ENCODE measurements at places on chromosomes 4 and X.

GRCh38 chr4:118716304-118716703, 31.1 kb downstream of the METTL14 start:
- no peak for DNase-seq

DNA sequence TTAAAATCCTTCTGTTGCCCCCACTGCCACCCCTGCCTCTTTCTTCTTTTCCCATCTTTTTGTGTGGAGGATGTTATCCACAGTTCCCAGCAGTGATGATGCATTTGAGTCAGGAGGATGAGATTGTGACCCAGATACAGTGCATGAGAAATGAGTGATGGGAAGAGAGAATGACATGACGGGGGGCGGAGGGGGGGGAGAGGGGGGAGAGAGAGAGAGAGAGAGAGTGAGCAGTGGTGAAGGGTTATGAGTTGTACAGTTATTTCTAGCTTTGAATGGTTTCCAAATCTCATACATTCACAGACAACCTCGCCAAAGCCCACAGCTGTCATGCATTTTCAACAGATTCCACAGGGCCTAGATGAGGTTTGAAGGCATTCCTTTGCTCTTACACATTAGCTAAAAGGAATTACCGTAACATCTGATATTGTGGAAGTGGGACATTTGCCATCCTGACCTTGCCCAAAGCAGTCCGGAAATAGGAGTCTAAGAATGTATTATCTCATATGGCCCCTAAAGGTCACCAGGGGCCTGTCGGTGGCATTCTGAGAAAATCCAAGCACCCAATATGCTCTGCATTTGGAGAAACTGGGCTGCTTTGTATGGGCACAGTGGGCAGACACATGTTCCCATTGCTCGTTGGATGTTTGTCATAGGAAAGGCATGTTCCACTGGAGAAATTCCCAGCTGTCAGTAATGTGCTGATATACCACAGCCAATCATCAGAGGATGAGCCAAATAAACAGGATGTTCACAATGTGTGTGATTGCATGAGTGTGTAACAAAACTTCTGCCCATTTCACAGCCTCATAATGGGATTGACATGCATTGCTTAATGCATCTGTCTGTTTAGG, 435.8 kb downstream of the SPRY1 start:
- DNase-seq: no peak

DNA sequence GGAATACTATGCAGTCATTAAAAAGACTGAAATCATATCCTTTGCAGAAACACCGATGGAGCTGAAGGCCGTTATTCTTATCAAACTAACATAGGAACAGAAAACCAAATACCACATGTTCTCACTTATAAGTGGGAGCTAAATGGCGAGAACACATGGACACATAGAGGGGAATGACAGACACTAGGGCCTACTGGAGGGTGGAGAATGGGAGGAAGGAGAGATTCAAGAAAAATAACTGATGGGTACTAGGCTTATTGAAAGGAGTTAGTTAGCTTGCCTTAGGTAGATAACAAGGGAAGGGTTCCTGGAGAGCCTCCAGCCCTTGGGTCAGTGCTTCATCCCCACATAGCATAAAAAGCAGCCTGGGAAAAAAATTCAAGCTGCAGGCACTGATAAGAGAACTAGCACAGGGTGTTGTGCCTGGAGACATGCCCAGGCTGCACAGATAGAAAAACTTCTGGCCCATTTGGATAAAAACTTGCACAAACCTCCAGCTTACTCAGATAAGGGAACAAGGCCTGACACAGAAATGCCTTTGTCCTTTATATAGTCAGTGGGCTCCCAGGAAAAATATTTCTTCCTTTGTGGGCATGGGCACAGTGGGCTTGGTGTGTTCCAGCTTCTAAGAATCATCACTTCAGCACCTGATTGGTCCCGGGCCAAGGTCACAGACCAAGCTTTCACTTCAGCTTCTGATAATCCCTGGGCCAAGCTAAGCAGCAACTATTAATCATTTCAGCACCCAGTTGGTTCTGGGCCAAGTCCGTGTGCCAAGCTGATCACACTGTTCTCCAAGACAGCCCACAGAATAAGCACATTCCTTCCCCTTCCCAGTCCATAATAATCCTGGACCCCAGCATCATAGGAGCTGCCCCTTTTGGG, 23.1 kb upstream of the PWWP3B start:
- no peak for DNase-seq

- DNase-seq: no peak
Measured at GRCh38 chrX:125778261-125778660, 387.8 kb downstream of the DCAF12L2 start.

- no peak for DNase-seq
Measured at GRCh38 chr4:40308528-40309122, 26.5 kb upstream of the CHRNA9 start.

GRCh38 chr4:183932576-183932975, 27.5 kb downstream of the STOX2 start:
- DNase-seq: no peak

DNA sequence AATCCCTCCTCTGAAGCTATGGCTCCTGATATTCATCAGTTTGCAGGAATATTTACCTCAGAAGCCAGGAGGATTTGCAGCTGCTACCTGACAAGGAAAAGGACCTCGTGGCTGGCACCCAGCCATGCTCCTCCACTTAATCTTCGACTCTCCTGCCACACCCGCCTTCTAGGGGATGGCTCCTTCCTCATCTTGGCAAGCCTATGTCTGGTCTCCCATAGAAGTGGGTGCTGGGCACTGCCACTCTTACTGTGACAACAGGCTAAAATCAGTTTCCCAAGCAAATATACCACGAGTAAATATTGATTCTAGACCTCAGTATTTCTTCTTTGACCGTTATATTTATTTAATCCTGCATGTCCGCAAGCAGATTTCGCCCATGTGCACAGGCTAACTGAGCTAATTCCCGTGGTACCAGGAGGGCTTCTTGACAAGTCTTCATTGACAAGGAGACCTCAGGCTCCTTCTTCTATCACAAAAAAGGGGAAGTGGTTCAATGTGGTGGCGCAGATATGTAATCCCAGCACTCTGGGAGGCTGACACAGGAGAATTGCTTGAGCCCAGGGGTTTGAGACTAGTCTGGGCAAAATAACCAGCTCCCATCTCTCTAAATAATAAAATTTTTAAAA, 52.6 kb upstream of the DCTD start:
- DNase-seq: no peak

DNA sequence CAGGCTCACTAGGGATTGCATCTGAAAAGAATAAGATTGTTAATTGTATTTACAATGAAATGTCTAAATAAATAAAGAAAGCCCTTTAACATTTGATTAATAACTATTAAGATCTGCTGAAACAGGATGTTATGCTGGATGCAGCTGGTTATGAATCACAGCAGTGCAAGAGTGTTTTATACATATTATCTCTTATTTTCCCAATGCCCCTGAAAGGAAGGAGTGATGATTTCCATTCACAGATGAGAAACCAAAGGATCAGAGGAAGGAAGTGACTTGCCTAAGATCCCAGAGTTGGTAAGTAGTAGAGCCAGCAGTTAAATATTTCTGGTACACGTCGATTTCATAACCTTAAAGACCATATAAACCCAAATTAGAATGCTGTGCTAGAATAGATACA, 76.3 kb upstream of the ARHGAP36 start:
- DNase-seq: no peak

DNA sequence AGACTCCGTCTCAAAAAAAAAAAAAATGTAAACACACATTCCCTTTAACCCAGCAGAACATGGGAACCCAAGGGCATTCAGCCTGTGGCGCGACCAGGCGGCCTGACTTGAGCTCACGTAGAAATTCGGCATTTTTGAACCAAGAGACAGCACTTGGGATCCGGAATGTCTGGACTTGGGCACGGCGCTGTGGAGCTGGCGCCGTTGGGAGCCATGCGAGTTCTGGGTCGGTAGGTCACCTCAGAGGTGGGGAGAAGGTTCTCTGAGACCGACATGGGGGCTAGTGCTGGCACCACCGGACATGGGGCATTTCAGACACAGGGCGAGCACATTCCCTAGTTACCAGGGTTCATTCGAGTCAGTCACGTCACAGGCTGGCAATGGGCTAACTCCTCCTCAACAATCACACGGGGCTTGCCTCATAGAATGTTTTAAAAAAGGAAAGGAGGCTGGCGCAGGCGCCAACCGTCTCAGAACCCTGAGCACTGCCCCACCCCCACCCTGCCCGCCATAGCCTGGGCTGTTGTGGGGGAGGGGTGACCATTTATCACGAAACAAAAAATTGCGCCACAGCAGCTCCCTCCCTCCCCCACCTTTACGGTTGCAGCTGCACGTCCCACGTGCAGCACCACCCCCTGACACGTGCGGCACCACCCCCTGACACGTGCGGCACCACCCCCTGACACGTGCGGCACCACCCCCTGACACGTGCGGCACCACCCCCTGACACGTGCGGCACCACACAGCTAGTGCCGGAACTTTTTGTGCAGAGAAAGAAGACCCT, at the start of gene TEX28:
Gene TEX28, minus strand, starts transcription at position 334 of the 784 bp plus-strand sequence. CDS start 3,007 bp downstream, outside the sequence.
- DNase-seq: no peak

DNA sequence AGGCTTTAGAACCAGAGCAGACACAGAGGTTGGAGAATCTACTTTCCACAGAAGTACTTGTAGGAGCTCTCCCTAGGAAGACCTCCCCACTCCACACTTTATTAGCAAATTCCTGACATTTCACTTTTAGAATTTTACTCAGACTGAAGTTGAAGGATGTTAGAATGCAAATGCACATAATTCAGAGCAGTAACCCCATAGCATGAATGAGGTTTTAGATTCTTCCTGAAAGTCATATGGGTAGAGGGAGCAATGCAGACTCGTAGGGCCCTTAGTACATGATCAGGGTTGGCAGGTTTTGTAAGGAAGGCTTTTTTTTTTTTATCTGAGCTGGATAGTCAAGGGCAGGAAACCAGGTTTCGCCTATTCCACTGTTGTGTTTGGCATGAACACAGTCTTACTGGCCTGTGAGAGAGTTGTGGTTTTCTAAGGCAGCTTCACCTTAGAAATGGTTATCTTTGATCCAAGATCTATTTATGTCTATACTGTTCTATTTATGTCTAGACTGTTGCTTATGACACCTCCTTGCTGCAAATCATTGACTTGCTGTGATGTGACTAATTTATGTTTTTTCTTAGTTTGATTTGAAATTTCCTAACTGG, 48.9 kb downstream of the SPATA18 start:
- no peak for DNase-seq

GRCh38 chr4:62448911-62449310, 1248.8 kb downstream of the ADGRL3 start:
- DNase-seq: no peak

- DNase-seq: no peak
Measured at GRCh38 chr4:90162566-90162965, 35.4 kb downstream of the CCSER1 start.

GRCh38 chrX:28628120-28628519, 40.9 kb downstream of the IL1RAPL1 start:
- no peak for DNase-seq

GRCh38 chrX:120357186-120357585, 4.7 kb upstream of the ATP1B4 start:
- DNase-seq: no peak

DNA sequence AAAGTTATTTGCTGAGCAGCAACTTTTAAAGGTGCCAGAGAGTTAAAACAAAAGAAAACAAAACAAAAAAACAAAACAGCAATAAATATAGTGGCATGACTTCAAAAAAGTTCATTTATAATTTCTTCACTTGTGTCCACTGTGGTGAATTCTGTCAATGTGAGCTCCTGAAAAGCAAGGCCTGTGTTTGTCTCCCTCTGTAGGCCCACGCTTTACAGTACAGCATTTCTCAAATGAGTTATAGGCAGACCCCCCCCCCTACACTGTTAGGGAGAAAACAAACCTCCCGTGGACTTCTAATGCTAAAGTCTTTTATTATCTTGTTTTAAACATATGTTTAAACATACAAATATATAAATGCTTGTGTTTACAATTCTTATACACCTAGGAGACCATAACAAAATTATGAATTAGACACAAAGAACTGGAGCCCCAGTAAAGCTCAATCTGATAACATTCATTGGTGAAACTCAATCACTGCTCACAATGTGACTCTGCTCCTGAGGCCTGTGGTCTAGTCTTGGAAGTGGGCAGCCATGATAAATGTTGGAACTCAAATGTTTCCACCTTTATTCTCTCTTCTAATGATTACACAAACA, 47.0 kb upstream of the SCOC start:
- no peak for DNase-seq

DNA sequence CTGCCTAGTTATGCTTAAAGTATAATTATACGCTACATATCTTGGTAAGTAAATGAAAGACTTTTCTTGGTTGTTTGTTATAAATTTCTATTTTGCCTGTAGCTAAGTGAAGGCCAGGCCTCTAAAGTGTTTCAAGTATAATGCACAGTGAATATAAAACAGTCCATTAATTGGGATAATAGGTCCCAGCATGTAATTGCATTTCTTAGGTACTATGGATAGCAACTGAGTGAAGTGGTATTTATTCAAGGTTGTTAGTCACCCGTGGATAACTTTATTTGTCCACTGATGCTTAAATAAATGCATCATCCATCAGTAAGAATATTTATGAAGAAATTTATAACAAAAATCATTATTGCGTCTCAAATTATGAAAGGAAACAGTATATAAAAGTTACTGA, 59.1 kb downstream of the TEX13C start:
- no peak for DNase-seq

GRCh38 chrX:20477836-20478524, 211.3 kb upstream of the RPS6KA3 start:
- no peak for DNase-seq

- DNase-seq: no peak
Measured at GRCh38 chr4:62271107-62271506, 1071.0 kb downstream of the ADGRL3 start.

- peak; percentile 16 for DNase-seq
Measured at GRCh38 chrX:102155806-102156179, at the start of gene BEX5. BEX5 (minus strand) TSS chrX:102155977; CDS start chrX:102154265, 1,712 bp downstream.

DNA sequence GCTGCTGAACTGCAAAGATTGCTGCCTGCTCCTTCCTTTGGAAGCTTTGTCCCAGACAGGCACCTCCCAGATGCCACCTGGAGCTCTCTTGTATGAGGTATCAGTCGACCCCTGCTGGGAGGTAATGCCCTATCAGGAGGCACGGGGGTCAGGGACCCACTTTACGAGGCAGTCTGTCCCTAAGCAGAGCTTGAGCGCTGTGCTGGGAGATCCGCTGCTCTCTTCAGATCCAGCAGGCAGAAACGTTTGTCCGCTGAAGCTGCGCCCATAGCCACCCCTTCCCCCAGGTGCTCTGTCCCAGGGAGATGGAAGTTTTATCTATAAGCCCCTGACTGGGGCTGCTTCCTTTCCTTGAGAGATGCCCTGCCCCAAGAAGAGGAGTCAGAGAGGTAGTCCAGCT, 197.5 kb downstream of the NAF1 start:
- no peak for DNase-seq

DNA sequence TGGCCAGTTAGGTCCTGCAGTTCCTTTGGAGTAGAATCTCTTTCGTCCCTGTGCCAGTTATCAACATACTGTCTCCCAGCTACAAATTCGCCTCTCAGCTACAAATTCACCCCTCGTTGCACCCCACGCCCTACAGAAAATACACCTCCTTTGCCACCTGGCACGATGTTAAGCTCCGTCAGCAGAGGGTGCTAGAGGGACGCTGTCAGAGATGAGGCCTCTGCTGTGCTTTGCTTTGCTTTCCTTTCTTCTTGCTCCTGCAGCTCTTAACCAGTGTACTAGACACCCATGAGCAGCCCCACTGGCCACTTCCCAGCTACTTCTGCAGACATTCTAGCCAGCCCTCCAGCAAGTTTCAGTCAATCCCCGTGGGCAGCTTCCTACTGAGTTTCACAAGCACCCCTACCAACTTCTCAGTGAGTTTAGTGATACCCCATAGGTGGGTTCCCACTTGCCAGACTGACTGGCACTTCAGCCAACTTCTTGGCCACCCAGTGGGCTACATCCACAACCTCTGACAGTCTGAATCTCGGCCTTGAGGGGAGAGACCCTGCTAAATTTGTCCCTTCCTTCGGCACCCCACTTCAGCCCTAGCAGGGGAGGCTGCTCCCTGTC, 21.8 kb downstream of the HAUS3 start:
- DNase-seq: peak; percentile 59

GRCh38 chrX:56792270-56793111, 63.4 kb downstream of the NBDY start:
- no peak for DNase-seq

Measured in stimulated activated CD4-positive, alpha-beta T cell treated with anti-CD3 and anti-CD28 coated beads, Interleukin-15, amount 100 ng/mL, for 1 hour (primary cell).